Left lobe of liver (tissue), 2 donors: ENCODE measurements at places on chromosomes 13 and 19. TPM values are rescaled to one million over a fixed set of nuclear protein-coding genes. Genes with fewer than 3 reads are reported as not detected.

GRCh38 chr19:33997690-33998089 lies 174.6 kb upstream of the LSM14A start:
- DNase-seq, result no peak

DNA sequence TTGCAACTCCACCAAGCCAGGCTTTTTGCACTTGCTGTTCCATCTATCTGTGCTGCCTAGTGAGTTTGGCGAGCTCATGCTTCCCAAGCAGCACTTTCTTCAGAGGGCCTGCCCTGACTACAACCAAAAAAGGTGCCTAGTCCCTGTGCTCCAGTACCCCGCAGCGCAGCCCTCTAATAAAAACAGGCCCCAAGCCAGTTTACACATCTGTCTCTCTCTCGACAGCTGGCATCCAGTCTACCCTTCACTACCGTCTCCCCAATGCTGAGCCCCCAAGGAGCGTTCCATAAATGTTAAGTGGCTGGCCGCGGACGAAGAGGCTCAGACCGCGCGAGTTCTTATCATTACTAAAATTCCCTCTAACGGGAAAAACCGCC lies 512 bp downstream of the MED4 start:
- DNase-seq, result no peak

DNA sequence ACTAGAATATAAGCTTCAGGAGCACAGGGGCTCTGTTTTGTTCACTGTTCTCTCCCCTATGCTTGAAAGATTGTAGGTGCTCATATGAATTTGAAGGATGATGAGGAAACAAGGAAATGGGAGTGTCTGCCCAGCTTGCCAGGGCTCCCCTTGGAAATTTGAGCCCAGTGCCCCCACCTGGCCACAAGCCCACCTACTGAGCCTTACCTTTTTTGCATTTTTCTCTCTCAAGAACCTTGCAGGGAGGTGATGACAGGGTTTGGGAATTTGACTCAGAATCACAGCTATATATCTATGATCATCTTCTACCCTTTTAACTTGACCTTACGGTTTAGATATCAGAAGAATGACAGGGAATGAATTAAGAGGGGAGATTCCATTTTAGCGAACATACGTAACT lies 33.8 kb downstream of the SERP2 start:
- DNase-seq, result no peak

- no peak for DNase-seq
Measured at GRCh38 chr13:113666951-113667701, at the start of gene GRK1. Gene GRK1 (plus strand): TSS chr13:113667219. CDS start chr13:113667387, 168 bp downstream.

KLK10 gene
- not detected for total RNA-seq
